ENCODE measurements at places on chromosomes 11 and 22. TPM values are rescaled to one million over a fixed set of nuclear protein-coding genes. Genes with fewer than 3 reads are reported as not detected.

DNA sequence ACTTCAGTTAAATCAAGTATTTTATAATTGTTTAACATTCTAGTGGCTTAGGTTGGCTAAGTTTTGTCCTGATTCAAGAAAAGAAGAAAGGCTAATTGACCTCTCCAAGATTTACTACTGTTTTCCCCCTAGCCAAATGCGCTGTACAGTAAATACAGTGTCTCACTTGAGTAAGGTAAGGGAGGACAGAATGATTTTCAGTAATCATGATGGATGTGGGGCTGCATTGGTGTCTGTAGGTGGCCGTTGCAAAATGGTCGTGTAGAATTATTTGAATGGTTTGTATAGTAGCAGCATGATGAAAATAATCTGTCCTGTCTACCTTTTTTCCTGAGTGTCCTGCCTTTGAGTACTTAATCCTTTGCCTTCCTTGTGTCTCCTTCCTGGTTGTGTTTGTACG lies 4.6 kb downstream of the CECR2 start:
- DNase-seq, result no peak

DNA sequence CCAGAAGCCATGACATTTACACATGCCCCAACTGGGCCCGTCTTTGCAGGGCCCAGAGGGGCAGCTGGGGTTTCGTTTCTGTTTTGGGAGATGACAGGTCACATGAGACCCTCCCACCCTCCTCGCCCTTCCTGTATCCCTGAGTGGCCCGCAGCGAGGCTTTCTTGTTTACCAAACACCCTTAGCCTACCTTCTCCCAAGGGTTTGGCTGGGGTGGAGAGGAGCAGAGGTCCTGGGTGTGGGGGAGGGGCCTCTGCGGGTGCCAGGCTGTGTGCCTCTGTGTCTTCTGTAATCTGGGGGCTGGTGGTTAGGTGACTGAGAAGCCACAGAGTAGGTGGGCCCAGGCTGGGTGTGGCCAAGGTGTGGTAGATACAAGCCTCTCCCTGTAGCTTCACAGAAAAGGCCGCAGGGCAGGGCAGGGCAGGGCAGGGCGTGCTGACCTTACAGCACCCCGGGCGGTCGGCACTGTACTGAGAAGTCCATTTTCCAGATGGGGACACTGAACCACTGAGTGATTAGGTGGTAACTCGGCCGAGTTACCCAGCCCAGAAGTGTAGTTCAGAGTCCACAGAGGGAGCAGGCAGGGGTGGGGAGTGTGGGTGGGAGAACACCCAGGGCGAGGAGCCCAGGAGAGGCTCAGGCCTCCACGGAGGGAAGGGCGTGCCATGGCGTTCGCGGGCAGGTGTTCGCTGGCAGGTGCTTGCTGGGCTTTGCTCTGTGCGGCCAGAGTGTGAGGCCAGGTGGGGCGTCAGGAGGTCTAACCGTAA lies 8.7 kb downstream of the PRR5 start:
- DNase-seq, result no peak

The ALG9 gene
- 40.4 TPM for total RNA-seq

The CSKMT gene
- total RNA-seq, result 4.2 TPM

All from sigmoid colon (tissue), 7 donors.